T-helper 2 cell treated with Interferon-gamma antibody and Interleukin-4, amounts not matched to agents 5 μg/mL and 100 μg/mL, for 36 hours (primary cell): ENCODE measurements at places on chromosomes 7 and 10.
A peak's percentile ranks its signal among the peaks of the same experiment; 100 is the strongest.

DNA sequence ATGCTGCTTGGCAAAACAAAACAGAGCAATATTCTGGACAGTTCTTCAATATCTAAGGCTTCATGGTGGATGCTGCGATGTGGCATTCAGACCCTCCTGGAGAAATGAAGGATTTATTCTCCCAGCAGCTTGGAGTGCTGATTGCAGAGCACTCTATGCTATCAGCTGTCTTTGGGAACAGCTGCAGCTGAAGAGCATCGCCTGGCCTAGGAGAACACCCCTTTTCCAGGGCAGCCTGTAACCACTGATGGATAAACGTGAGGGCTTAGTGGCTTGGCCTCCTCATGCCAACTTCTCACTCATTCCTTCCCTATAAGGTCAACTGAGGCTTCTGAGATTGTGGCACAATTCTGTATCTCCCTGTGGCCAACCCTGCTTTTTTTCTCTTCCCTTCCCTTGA, 638.1 kb upstream of the CNTNAP2 start:
- no peak for DNase-seq

DNA sequence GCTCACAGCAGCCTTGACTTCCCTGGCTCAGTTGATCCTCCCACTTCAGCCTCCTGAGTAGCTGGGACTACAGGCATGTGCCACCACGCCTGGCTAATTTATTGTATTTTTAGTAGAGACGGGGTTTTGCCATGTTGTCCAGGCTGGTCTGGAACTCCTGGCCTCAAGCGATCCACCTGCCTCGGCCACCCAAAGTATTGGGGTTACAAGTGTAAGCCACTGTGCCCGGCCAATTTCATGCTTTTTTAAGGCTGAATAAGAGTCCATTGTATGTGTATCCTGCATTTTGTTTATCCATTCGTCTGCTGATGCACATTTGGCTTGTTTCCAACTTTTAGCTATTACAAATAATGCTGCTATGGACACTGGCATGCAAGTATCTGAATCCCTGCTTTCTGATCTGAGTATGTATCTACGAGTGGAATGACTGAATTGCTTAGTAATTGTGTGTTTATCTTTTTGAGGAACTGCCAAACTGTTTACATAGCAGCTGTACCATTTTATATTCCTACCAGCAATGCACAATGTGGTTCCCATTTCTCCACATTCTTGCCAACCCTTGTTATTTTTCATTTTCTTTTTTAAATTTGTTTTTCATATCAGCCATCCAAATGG, 37.3 kb upstream of the TPST1 start:
- DNase-seq, result no peak

GRCh38 chr7:17719998-17720397, 220.3 kb downstream of the SNX13 start:
- DNase-seq, result no peak

- no peak for DNase-seq
These were observed 181.9 kb downstream of the TMEM26 start for GRCh38 chr10:61271127-61271780.

GRCh38 chr7:39811161-39811614, 138.9 kb upstream of the CDK13 start:
- no peak for DNase-seq

DNA sequence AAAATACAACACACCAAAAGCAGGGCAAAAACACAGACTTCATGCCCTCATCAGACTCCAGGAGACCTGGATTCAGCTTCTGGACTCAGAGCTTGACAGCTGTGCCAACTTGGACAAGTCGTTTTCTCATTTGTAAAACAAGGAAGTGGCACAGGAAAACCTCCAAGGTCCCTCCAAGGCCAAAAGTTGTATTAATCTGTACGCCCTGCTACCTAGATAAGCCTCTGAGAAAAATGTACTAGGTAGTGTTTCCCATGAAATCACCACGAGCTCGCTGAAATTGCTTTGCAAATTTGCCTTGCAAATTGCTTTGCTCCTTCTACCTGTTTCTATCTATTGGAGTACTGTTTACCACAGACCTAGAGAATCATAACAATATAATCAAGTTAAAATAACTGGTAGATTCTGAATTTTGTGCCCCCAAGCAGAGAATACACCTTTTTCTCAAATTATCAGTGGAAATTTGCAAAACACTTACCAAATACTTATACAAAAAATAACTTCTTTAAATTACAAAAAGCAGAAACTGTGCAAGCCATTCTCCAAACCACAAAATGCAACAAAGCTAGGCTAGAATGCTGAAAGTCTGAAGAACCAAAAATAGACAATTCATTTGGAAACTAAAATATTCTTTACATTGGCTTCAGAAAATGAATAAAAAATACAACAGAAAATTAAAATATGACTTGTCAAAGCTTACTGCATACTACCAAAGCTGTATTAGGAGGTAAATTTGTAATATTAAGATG, 158.1 kb upstream of the CHST15 start:
- no peak for DNase-seq

DNA sequence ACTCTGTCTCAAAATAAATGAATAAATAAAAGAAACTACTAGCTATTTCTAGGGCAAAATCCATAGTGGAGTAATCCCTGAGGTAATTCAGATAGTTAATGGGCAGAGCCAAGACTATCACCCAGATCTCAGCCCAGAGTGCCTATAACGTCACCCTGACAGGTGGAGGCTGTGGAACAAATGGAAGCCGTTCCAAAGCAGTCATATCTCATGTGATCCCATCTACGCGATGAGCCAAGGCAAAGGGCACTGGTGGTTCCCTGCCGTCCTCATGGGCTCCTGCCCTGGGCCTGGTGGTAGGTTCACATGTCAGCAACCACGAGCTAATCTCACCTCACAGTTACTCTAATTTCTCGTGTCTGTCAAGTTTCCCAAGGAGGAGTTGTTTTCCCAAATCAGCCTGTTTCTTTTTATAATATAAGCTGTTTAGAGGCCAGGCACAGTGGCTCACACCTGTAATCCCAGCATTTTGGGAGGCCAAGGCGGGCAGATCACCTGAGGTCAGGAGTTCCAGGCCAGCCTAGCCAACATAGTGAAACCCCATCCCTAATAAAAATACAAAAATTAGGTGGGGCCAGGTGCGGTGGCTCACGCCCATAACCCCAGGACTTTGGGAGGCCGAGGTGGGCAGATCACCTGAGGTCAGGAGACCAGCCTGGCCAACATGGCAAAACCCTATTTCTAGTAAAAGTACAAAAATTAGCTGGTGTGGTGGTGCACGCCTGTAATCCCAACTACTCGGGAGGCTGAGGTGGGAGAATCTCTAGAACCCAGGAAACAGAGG, 22.5 kb upstream of the ASCC1 start:
- DNase-seq, result no peak

- no peak for DNase-seq
These were observed 85.0 kb downstream of the PLPP4 start for GRCh38 chr10:120541984-120542383.

DNA sequence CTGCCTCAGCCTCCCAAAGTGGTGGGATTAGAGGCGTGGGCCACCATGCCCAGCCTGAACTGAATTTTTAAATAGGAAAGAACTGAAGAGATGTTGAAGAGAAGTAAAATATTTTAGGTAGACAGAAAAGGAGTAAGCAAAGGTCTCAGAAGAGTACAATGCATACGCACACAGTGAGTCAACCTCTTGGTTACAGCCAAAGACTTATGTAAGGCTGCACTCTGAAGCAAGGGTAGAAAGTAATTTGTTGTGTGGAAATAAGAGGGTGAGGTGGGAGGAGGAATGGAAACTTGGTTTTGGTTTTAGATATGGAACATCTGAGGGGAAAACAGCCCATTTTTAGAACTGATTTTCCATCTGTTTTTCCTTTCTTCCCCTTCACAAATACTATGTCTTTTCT, 17.6 kb downstream of the KRIT1 start:
- no peak for DNase-seq

DNA sequence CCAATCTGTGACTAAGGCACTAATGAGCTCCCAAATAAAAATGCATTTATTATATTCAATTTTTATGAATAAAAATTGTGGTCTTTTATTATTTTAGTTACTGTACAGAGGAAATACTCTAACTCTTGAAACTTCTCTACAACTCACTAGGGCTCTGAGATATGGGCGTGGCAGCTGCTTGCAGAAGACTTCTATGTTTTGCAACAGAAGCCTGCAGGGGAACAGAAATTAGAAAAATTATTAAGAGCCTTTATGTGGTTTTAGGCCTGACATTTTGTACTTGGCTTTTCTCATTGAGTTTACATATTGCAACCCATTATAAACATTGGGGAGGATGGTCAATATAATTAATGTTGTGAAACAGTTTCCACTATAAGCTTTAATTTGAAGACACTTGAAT, 581.4 kb downstream of the TNS3 start:
- no peak for DNase-seq

DNA sequence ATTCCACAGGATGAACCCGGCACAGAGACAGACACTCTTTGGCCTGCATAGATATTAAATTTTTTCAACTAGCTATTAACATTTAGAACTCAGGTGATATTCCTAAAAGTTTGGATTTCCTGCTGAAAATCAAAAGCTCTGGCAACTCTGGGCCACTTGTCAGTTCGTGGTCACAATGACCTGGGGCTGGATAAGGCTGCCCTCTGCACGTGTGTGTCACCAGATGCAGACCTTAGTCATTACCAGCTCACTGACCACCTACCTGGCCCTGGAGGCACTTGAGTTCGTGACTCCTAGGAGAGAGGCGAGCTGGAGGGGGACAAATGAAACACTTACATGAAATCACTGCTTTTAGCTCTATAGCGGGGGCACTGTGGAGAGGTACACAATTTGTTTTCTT, 126.5 kb downstream of the HIPK2 start:
- DNase-seq, result no peak

- no peak for DNase-seq
These were observed 45.7 kb downstream of the KIAA1549 start for GRCh38 chr7:138935465-138936011.

DNA sequence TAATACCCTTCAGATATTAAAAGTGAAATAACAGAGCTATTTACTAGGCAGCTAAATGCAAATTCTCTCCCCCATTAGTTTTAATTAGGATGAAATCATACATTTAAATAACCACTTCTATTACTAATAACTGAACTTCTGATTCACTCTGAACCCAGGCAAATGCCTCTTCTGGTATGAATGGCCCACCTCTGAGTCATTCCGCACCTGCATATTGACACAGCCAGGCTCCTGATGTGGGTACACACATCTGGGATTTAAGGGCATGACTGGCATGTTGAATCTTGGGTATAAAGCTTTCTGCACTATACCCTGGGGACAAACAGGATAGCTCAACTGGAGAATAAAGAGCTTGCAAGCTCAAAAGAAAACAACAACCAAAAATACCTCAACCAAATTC, 140.9 kb downstream of the AUTS2 start:
- no peak for DNase-seq

- DNase-seq, result no peak
These were observed 19.1 kb downstream of the TSPAN14 start for GRCh38 chr10:80473096-80473657.

- no peak for DNase-seq
These were observed 302.1 kb downstream of the MDFIC start for GRCh38 chr7:115223959-115224358.

- DNase-seq, result no peak
These were observed 32.4 kb downstream of the ACTA2 start for GRCh38 chr10:88920198-88920597.

- DNase-seq, result no peak
These were observed 44.0 kb downstream of the PRKCQ start for GRCh38 chr10:6536102-6536501.

DNA sequence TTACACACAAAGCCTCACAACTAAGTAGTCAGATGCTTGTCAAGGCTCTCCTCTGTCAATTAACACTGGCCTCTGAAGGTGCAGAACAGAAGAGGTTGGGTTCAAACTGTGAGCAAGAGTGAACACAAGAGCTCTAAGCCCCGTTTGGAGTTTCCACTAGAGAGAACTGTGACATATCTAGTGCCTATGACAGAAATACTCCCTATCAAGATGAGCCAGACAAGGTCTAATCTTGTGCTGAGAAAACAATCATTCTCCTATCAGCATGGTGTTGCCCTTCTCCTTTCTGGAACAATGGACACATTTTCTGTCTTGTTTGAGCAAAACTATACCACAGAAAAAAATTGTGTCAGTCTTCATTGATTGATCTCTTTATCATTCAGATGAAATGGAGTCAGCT, 62.4 kb upstream of the CCDC71L start:
- no peak for DNase-seq

- peak; percentile 7 for DNase-seq
These were observed 733 bp downstream of the HIBADH start for GRCh38 chr7:27661811-27662489.

DNA sequence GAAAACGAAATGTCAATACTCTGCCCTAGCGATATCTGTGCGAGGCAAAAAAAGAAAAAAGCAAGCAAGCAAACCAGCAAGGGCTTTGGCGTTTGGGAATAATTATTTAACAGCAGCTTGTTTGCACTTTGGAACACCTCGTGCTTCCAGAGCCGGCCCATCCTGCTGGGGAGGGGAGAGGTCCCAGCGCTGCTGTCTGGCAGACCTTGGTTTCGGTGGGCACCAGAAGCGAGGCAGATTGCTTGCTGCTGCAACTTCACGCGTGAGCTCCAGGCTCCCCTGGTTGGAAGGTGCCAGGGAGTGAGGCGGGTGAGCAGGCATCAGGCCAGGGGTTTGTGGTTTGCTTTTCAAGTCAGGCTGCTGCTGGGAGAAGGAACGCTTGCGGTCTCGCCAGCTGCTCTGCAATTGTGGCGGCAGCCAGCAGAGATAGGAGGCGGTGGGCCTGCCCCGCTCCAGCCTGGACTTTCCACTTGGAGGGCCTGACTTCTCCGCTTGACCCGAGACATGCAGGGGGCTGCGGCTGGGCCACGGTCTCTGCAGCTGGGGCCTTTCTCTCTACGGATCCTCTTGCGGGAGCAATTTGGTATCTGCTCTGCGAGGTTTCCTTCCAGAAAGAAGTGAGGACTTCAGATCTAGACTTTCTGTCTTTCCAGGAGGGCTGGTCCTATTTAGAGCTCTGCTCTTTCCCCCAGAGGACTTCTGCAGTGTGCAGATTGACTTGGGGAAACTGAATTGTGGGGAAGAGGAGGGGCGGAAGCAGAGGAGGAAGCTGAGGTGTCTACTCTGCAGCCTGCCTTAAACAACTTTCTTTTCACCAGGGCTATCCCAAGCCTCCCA, 131.4 kb downstream of the PRPF18 start:
- peak; percentile 8 for DNase-seq

- DNase-seq, result no peak
These were observed 23.4 kb downstream of the COX15 start for GRCh38 chr10:99708428-99709012.

DNA sequence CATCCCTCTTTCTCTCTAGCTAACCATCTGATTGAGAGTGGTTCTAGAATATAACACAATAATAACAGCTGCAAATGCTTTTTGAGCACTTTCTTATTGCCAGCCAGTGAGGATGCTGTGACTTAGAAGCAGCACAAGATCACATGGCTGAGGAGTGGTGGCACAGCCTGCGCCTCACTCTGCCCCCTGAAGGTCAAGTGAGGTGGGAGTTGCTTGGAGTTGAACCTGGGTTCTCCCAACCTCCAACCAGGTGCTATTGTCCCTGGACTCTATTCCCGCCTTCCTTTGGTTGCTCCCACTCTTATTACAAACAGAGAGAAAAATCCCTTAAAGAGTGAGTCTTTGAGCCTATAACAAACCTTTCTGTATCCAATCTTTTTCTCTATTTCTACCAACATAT, 280.3 kb upstream of the PODXL start:
- no peak for DNase-seq

GRCh38 chr10:27241010-27241651, 534 bp upstream of the ACBD5 start:
- peak; percentile 47 for DNase-seq

- DNase-seq, result no peak
These were observed 39.2 kb upstream of the TUBB8 start for GRCh38 chr10:88253-88652.

- DNase-seq, result no peak
These were observed 90.6 kb downstream of the ODAD2 start for GRCh38 chr10:27908231-27908630.

GRCh38 chr10:95214793-95215192, 20.8 kb downstream of the ACSM6 start:
- DNase-seq, result no peak
